ENCODE measurements at places on chromosomes 13 and 19.

- DNase-seq, result no peak
Observed at GRCh38 chr13:32041429-32041828, 9.9 kb downstream of the FRY start.

GRCh38 chr13:89214185-89214584 lies 1543.0 kb downstream of the SLITRK5 start:
- DNase-seq, result no peak

DNA sequence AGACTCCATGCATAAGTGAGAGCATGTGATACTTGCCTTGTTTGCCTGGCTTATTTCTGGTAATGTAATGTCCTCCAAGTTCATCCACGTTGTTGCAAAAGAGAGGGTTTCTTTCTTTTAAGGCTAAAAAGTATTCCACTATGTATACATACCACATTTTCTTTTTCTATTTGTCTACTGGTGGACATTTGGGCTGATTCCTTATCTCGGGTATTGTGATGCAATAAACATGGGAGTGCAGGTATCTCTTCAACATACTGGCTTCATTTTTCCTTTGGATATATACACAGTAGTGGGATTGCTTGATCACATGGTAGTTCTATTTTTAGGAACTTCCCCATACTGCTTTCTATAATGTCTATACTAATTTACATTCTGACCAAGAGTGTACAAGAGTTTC lies 49.6 kb upstream of the EBPL start:
- DNase-seq, result no peak

DNA sequence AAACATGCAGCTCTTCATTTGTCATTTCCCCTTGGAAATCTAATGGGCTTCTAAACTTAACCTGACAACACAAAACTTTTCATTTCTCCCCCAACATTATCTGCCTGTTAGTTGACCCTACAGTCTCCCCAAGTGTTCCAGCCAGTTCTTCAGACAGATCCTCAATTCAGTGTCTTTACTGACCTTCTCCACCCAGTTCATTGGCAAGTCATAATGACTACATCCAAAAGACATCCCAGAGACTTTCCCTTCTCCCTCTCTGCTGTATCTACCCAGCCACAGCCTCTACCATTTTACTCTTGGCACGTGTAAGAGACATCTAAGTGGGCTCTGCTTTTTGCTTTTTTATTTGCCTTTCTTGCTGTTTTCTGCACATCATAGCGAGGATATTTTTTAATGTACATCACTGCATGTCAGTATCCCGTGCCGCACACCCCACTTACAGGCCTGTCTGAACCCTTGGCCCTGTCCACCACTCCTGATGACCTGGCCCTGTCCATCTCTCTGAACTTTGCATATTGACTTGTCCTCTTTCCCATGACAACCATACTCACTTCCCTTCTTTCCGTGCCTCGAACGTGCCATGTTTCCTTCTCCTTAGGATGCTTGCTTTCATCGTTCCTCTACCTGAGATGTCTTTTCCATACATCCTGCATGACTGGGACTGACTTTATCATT lies 391.9 kb downstream of the IRS2 start:
- DNase-seq, result no peak

DNA sequence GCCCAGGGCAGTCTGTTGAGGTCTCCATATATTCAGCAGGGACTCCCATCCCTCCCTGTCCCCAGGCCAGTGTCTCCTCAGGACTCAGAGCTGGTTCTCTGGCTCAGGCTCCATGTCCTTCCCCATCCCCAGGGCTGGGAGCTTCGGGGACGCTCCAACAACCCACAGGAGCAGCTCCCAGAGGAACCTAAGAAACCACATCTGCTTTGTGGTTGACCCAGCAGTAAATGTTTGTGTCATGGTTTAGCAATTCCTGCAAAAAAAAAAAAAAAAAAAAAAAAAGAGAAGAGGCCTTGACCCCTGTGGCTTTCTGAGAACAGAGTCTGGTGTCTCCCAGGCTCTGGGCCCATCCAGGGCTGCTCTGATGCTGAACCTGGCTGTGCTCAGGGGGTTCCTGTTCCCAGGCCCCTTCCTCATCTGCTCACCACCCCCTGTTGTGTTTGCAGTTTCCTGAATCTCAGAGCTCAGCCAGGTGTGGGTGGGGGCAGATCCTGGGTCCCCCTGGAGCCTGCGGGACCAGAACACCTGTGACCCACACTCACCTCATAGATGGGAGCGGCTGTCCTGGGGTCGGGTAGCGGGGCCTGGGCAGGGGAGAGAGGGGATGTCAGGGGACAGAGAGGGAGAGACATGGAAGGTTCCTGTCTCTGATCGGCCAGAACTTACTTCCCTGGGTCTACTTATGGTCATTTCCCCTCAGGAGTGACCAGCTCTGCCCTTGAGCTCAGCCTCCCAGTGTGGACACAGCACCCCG lies 25.2 kb upstream of the CEACAM1 start:
- peak; percentile 37 for DNase-seq

DNA sequence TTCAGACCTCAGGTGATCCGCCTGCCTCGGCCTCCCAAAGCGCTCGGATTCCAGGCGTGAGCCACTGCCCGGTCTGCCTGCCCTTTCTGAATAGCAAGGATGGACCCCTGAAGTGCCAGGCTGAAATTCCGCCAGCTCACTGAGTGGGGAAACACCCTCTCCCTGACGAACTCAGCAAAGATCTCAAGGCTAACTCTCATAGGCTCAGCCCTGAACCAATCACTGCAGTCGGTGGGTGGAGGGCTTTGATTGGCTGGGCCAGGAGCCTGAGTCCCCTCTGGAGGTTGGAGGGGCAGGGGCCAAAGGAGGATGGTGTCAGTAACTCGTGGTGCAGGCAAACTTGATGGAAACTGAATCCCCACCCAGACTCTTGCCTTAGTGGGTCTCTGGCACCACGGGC lies 11.2 kb upstream of the COMP start:
- DNase-seq, result no peak

DNA sequence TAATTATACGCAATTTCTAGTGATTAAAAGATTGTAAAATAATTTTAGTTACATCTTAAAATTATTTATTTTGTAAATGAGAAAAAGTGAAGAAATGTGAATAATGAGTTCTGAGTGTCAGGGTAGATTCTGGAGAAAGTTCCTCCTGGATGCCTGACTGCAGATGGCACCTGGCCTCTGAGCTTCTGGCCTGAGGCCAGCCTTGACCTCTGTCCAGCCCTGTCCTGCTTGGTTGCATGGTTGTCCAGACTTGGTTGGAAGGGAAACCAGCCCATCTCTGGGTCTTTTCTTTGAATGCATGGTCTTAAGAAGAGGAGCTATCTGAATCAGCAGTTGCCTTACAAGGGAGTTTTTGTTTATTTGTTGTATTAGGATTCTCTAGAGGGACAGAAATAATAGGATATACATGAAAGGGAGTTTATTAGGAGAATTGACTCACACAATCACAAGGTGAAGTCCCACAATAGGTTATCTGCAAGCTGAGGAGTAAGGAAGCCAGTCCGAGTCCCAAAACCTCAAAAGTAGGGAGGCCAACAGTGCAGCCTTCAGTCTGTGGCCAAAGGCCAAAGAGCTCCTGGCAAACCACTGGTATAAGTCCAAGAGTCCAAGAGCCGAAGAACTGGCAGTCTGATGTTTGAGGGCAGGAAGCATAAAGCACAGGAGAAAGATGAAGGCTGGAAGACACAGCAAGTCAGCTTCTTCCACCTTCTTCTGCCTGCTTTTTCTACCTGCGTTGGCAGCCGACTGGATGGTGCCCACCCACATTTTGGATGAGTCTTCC lies 385.8 kb downstream of the ZNF536 start:
- no peak for DNase-seq

GRCh38 chr13:77779552-77780272 lies 82.2 kb downstream of the SLAIN1 start:
- peak; percentile 85 for DNase-seq

DNA sequence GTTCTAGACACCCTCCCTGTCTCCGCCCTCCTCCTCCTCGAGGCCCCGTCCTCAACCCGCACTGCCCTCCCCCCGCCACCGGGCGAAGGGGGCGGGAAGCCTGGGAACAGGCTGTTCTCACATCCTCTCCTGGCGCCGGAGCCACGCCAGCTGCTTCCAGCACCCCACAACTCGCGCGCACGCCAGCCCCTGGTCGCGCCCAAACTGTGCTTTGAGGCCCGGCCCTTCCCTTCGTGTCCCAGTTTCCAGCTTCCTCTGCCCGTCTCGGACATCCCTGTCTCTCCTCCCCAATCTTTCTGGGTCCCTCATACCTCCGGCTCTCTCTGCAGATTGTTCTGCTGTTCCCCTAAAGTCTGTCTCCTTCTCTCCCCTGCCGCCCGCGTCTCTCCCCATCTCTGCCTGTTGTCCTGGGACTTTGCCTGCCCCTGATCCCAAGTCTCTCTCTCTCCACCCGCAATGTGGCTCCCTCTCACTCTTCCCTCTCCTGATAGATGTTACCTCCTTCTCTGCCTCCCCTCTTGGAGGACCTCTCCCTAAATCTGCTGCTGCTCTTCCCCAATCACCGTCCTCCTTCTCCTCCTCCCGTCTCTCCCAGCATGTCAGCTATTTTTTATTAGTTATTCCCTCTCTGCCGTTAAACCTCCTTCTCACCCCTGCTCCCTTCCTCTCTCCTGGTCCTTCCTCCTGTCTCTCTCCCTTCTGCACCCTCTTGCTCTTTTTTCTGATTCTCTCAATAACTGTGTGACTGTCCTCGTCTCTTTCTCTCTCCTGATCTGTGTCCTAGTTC lies 14.2 kb downstream of the DPF1 start:
- no peak for DNase-seq

GRCh38 chr19:30690935-30691818 lies 319.0 kb downstream of the ZNF536 start:
- no peak for DNase-seq

DNA sequence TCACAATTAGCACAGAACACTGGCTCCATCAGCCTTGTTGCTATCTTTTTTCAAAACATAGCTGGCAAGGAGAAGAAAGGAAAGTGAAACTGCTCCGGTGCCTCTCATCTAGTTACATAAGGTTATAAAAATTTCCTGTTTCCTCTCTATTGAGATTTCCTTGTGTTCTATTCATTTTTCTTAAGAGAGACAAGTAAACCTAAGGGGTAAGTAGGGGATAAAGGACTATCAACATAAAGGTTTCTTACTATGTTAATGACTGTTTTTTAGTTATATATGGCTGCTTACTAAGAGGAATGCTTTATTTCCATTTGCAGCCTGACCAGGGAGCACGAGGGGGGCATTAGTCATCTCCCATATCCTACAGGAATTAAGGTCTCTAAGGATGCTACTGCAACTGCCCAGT lies 73.2 kb upstream of the MLNR start:
- peak; percentile 19 for DNase-seq

- DNase-seq, result no peak
Observed at GRCh38 chr19:2468596-2468995, 7.3 kb upstream of the GADD45B start.

DNA sequence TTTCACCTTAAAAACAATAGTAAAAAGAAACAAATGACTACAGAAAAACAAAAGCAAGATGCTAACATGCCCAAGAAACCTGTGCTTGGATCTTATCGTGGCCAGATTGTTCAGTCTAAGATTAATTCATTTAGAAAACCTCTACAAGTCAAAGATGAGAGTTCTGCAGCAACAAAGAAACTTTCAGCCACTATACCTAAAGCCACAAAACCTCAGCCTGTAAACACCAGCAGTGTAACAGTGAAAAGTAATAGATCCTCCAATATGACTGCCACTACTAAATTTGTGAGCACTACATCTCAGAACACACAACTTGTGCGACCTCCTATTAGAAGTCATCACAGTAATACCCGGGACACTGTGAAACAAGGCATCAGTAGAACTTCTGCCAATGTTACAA lies 6.0 kb downstream of the CKAP2 start:
- DNase-seq, result no peak

DNA sequence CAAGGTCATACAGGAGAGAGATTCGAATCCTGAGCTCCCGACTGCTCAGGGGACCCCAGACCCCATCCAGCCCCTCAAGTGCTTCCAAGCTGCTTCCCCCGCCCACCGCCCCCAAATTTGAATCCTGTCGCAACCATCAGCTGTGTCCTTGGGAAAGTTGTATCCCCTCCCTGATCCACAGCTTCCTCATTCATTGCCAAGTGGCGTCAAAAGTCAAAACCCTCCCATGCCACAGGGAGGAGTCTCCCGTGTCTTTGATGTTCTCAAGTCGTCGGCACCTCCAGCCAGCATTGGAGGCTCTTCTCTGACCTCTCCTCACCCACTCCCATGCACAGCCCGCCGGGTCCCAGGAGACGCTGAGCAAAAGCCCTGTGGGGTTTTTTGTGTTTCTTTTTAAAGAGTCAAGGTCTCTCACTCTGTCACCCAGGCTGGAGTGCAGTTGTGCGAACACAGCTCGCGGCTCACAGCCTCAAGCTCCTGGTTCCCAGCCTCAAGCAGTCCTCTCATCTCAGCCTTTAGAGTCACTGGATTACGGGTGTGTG lies 2.8 kb upstream of the IFI30 start:
- DNase-seq, result no peak
